CD4-positive, alpha-beta T cell (primary cell): ENCODE measurements at places on chromosomes 2 and 18. TPM values are rescaled to one million over a fixed set of nuclear protein-coding genes. Genes with fewer than 3 reads are reported as not detected.

The ABI2 gene
- total RNA-seq = 21.0 TPM

GRCh38 chr18:13372531-13372951 lies 154.0 kb downstream of the LDLRAD4 start:
- DNase-seq = no peak

DNA sequence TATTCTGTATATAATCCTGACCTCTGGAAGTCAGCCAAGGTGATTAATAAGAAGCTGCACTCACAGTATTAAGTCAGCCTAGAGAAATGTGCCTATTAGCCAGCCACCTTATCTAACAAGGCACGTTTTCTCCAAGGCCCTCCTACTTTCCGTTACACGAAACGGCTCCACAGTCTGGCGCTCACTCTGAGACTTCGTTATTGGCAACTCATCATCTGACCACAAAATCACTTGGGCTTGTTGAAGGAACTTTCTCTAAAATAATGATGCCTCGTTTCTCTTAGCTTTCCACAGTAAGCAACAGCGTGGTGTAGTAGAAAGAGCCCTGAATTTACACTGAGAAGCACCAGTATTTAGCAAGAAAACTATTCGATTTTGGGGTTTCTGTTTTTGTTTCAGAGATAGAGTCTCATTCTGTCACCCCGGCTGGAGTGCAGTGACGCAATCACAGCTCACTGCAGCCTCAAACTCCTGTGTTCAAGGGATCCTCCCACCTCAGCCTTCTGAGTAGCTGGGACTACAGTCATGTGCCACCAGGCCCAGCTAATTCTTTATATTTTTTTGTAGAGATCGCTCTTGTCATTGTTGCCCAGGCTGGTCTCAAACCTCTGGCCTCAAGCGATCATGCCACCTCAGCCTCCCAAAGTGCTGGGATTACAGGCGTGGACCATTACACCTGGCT lies 53.6 kb upstream of the SLC14A1 start:
- peak; percentile 59 for DNase-seq

The GPR75 gene
- total RNA-seq = 1.6 TPM

DNA sequence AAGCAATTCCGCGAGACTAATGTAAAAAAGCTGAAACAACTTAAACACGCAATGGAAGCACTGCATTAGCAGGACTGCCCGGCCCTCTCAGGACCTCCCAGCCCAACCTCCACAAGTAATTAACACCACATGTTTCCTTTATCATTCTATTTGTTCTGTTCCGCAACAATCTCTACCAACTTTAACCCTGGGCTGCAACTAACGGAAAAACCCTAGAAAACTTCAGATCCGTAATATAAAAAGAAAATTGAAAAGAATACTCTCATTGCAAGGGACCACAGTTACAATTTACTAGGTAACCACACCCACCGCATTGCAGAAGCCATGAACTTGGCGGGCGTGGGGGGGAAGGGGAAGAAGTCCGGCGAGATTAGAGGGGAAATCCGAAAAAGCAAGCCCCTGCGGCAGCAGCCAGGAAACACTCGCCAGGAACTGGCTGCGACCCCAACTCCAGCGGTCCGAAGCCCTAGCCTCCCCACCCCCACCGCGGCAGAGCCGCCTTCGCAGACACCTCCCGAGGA lies 1.2 kb downstream of the EPB41L3 start:
- DNase-seq = peak; percentile 5

DNA sequence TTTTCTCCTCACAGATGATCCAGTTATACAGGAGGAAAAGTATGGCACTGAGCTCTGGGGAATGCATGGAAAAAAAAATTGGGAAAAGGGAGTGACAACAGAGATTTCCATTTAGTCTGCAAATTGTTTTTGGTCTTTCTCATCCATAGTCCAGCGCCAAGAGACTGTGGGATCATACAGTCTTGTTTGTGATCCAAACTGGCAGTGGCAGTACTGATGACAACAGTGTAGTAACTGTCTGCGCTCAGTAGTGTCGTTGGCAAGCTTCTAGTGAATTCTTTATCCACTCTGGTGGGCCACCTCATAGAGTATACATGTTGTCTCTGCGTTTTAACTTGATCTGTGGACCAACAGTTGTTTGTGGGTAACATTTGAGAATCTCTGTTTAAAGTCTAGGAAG lies 37.9 kb downstream of the GALNT1 start:
- DNase-seq = no peak

The CTLA4 gene
- 52.0 TPM for total RNA-seq

The SOWAHC gene
- total RNA-seq = 1.6 TPM

The TUBA3D gene
- total RNA-seq = not detected

The UGT1A5 gene
- total RNA-seq = not detected

The ANKZF1 gene
- 135 TPM for total RNA-seq

The TTN gene
- 29.2 TPM for total RNA-seq

The TEKT4 gene
- total RNA-seq = not detected

- DNase-seq = no peak
These were observed 195.3 kb downstream of the CCDC85A start for GRCh38 chr2:56379066-56379465.

The PLGLB2 gene
- 2.1 TPM for total RNA-seq

GRCh38 chr2:41169744-41170143 lies 717.9 kb upstream of the SLC8A1 start:
- no peak for DNase-seq

DNA sequence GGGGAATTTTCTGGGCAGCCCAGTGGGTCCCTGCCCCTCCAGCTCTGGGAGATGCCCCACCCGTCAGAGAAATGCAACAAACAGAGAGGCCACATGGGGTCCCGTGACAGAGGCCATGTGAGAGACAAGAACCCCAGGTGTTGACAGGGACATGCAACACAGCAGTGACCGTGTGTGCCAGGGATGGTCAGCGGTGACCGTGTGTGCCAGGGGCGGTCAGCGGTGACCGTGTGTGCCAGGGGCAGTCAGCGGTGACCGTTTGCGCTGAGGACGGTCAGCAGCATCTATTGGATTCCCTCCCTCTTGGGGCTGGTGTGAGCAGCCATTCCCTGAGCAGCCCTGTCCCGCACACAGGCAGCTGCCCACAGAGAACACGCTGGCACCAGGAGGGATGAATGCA lies 146.6 kb upstream of the OTOS start:
- DNase-seq = no peak

The PRSS56 gene
- total RNA-seq = not detected

DNA sequence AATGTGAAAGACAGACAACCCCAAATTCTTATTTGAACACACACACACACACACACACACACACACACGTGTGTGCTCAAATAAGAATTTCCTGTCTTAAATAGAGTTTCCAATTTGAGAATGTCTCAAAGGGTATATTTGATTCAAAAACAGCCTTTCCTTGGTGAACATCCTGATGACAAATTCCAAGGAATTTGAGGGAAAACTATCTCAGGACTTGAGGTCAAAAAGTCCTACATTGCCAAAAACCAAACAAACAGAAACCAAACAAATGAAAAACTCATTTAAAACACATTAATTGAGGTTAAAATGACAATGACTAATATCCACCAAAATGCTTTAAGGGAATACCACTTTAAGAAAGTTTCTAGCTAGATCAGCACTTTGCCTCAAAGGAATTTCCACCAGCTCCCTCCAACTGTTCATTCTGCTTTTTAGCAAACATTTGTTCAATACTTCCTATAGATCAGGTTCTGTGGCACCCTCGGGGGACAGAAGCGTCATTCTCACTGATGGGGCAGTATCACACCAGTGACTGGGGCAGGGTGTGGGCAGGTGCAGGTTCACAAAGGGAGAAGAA lies 232.1 kb upstream of the TRIB2 start:
- no peak for DNase-seq

GRCh38 chr18:27094621-27095020 lies 90.5 kb downstream of the CHST9 start:
- no peak for DNase-seq

GRCh38 chr2:75896779-75897366 lies 186.2 kb upstream of the GCFC2 start:
- DNase-seq = no peak

The DSEL gene
- total RNA-seq = 0.52 TPM
